Small intestine (tissue), 16 donors: ENCODE measurements at places on chromosomes 7 and 10.

- H3K4me1 ChIP-seq, result no peaks in the 10 kb centered on the region
- no peak overlapping the region for H3K4me3 ChIP-seq
- DNase-seq, result peak; percentile 82
- peaks cover 4% of the 10 kb centered on the region for H3K36me3 ChIP-seq
- no peaks in the 10 kb centered on the region for H3K27me3 ChIP-seq
These were observed 49.9 kb upstream of the SH2B2 start for GRCh38 chr7:102236592-102237287.

DNA sequence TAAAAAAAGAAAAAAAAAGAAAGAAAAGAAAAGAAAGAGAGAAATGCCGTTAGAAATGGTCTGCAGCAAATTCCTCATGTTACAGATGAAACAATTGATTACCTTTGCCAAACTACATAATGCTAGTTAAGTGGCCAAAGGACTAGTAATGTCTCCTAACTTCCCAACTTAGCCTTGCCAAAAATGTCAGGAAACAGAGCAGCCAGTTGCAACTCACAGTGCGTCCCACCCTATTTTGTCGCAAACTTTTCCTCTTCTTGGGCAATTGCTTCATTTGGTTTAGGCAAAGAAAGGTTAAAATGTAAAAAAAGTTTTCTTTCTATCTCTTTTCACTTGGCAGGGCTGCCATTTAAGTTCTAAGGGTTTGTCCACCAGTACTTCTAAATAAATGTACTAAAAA lies 53.1 kb downstream of the APBB1IP start:
- no peak for DNase-seq
- no peaks in the 10 kb centered on the region for H3K27me3 ChIP-seq
- no peak overlapping the region for H3K27ac ChIP-seq
- no peaks in the 10 kb centered on the region for H3K4me1 ChIP-seq

GRCh38 chr7:3942816-3943745 lies 642.0 kb downstream of the SDK1 start:
- H3K27ac ChIP-seq, result no peak overlapping the region
- H3K36me3 ChIP-seq, result no peaks in the 10 kb centered on the region
- no peaks in the 10 kb centered on the region for H3K27me3 ChIP-seq
- no peaks in the 10 kb centered on the region for H3K4me1 ChIP-seq
- peak; percentile 47 for DNase-seq
- H3K4me3 ChIP-seq, result no peak overlapping the region

DNA sequence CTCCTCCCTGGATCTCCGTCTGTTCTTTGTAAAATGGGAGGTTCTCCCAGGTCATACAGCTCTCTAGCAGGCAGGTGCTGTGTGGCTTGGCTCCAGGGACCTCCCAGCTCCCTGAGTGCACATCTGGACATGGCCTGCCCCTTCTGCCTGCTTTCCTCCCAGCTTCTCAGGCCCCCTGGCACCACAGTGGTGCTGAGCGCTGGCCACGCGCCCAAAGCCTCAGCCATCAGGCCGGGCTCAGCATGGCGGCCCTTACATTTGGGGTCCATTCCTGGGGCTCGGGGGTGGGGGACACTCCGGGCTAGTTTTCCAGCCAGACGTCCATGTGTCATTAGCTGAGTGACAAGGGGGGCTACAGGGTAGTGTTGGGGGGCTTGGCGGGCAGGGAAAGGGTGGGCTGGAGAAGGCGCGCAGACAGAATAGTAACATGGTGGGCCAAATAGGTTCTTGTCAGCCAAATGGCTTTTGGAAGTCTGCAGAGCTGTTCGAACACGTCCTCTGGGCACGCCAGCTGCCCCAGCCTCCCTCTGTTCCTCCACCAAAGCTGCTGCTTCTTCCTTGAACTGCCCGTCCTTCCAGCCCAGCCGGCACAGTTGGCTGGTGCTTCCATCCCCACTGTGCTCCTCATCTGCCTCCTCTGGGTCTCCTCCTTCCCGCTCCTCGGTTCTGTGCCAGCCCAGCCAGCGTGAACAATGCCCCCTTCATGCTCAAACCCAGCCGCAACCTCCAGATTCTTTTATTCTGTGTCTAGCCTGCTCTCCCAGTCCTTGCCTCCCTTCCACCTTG lies 65.9 kb downstream of the GOLGA7B start:
- H3K27me3 ChIP-seq, result peaks cover 19% of the 10 kb centered on the region
- H3K4me3 ChIP-seq, result no peak overlapping the region
- no peaks in the 10 kb centered on the region for H3K36me3 ChIP-seq
- no peak overlapping the region for H3K27ac ChIP-seq
- H3K4me1 ChIP-seq, result no peaks in the 10 kb centered on the region

GRCh38 chr7:70484255-70484654 lies 647.7 kb upstream of the GALNT17 start:
- no peak for DNase-seq
- H3K4me3 ChIP-seq, result no peak overlapping the region
- H3K27ac ChIP-seq, result no peak overlapping the region
- H3K27me3 ChIP-seq, result no peaks in the 10 kb centered on the region
- peaks cover 5% of the 10 kb centered on the region for H3K4me1 ChIP-seq

- no peaks in the 10 kb centered on the region for H3K4me1 ChIP-seq
- H3K4me3 ChIP-seq, result no peak overlapping the region
- H3K27ac ChIP-seq, result no peak overlapping the region
- no peaks in the 10 kb centered on the region for H3K36me3 ChIP-seq
- no peak for DNase-seq
- H3K27me3 ChIP-seq, result no peaks in the 10 kb centered on the region
These were observed 14.1 kb upstream of the SRGN start for GRCh38 chr10:69073736-69074364.

DNA sequence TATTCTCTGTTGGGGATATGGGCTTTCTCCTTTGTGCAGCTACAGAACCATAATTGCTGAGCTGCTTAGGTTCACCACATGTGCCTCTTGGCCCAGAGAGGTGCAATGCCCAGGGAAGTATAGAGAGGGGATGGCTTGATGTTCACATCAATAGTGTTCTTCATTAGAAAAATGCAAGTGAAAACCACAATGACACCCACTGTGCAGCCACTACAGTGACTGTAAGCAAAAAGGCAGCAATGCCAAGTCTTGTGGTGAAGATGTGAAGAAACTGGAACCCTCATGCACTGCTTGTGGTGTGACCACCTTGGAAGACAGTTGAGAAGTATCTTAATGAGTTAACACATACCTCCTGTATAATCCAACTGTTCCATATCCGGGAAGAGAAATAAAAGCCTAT lies 318.9 kb upstream of the ZMIZ1 start:
- DNase-seq, result no peak
- no peak overlapping the region for H3K27ac ChIP-seq
- no peak overlapping the region for H3K4me3 ChIP-seq
